CD8-positive, alpha-beta T cell (primary cell): ENCODE measurements at places on chromosomes 2 and 18. TPM values are rescaled to one million over a fixed set of nuclear protein-coding genes. Genes with fewer than 3 reads are reported as not detected.

DNA sequence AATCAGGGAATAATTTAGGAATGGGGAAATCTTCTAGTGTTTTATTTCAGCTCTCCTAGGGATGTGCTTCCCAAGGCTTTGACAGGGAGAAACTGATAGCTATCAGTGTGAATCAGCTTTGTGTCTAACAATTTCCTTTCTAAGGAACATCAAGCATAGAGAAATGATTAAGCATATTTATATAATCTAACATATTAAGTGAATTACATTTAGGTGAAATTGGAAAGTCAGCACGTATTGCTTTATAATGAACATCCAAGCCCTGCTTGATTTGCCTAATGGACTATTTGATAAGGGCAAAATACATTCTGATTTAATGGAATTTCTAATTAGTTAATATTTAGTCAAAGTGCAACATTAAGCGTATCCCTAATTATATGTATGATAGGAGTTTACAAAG lies 19.5 kb upstream of the TSPYL6 start:
- no peak for DNase-seq

GRCh38 chr18:59279722-59280121 lies 6.5 kb upstream of the RAX start:
- no peak for DNase-seq

GRCh38 chr2:241903121-241904010 lies 33.8 kb downstream of the RTP5 start:
- DNase-seq: no peak

LYG2 gene
- not detected for total RNA-seq

ZDBF2 gene
- total RNA-seq: 42.3 TPM

GRCh38 chr2:230827774-230828271 lies 36.9 kb upstream of the ITM2C start:
- DNase-seq: no peak

GRCh38 chr18:30754846-30755245 lies 287.7 kb downstream of the DSC3 start:
- no peak for DNase-seq

GRCh38 chr2:173792166-173792565 lies 173.0 kb downstream of the SP3 start:
- DNase-seq: no peak

SFT2D3 gene
- total RNA-seq: 8.2 TPM

MALL gene
- total RNA-seq: not detected

GREB1 gene
- total RNA-seq: 0.57 TPM

- no peak for DNase-seq
These were observed 1.9 kb downstream of the LDLRAD4 start for GRCh38 chr18:13220361-13220991.

HYCC2 gene
- total RNA-seq: 35.7 TPM

GRCh38 chr2:208531361-208531760 lies 124.8 kb downstream of the PTH2R start:
- no peak for DNase-seq

DNA sequence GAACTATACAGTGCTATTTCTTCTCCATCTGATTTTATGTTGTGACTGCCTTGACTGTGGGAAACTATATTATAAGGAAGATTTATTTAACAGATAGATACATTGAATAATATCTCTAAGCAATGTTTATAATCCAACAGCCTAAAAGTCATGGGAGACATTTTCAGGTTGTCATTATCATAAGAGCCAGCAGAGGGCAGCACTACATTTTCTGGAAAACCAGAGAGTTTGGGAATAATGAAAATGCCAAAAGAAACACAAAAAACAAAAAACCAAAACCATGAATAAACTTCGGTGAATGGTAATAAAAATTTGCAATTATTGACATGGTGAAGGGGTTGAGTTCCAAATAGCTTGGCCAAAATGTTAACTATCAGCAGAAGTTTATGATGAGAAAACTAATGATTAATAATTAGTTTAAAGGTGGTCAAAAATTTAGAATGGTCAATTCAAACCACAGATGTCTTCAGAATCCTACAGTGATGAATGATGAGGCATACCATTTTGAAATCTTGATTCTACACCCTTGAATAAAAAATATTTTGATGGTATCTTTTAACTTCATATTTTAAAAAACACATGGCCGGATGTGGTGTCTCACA lies 4.7 kb downstream of the EEF1B2 start:
- DNase-seq: peak; percentile 13
